ENCODE measurements at places on chromosomes 13 and 19.
A peak's percentile ranks its signal among the peaks of the same experiment; 100 is the strongest.

DNA sequence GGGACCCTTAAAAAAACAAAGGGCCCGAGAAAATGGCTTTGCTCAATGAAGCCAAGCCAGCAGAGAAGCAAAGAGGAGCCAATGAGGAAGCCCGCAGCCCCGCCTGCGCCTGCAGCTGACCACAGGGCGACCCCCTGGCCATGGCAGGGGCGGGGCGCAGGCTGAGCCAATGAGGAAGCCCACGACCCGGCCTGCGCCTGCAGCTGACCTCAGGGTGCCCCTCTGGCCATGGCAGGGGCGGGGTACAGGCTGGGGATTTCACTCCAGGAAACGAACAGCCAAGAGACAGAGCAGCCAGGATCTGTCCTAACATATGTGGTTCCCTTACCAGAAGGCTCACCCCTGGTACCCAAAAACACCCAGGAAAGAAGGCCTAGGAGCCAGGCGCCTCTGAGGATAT lies 101.4 kb downstream of the STK24 start:
- no peak for DNase-seq

DNA sequence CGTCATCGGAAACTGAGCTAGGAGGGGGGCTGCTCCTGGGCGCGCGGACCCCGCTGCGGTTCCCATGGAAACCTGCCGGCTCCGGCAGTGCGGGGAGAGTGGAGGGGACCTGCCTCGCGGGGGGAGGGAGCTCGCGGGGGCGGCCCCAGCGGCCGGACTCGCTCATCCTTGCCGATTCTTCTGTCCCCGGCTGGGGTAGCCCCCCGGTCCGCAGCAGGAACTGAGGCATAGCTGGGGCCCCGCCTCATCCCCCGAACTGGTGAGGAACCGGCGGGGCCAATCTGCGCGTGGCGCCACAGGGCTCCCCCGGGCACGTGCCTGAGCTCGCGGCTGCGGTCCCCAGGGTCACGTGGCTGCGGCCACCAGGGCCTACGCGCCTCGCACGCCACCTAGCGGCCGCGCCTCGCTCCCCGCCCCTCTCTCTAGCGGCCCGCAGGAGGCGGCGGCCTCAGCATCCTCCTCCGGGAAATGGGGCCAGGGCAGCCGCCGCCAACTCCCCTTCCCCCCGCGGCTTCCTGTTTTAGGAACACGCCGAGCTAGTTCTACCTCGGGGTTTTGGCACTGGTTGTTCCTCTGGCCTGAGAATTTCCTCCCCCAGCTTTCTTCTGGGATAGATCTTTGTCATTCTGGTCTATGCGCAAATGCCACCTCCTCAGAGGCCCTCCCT lies 1.7 kb upstream of the ELAVL3 start:
- peak; percentile 90 for DNase-seq

GRCh38 chr13:64234255-64234654 lies 2818.6 kb upstream of the PCDH20 start:
- no peak for DNase-seq

- no peak for DNase-seq
Measured at GRCh38 chr19:31274251-31275067, 74.8 kb downstream of the TSHZ3 start.

GRCh38 chr19:47475465-47475864 lies 3.8 kb upstream of the SLC8A2 start:
- DNase-seq = no peak
